ENCODE measurements at places on chromosomes 16 and 17.

- DNase-seq: no peak
Observed at GRCh38 chr16:55876854-55877253, 1.7 kb upstream of the CES5A start.

GRCh38 chr17:46199379-46199778 is 6.2 kb upstream of the KANSL1 start:
- DNase-seq: no peak

GRCh38 chr16:48811478-48811877 is 201.5 kb upstream of the N4BP1 start:
- DNase-seq: no peak

- DNase-seq: peak; percentile 79
Observed at GRCh38 chr16:81238296-81239011, at the start of gene BCO1. TSS of gene BCO1 (plus strand) at chr16:81238689. CDS start at chr16:81238909, 220 bp downstream.

- no peak for DNase-seq
Observed at GRCh38 chr16:67967958-67968399, 458 bp downstream of the SLC12A4 start.

- DNase-seq: no peak
Observed at GRCh38 chr16:72646615-72647014, 401.3 kb downstream of the ZFHX3 start.

GRCh38 chr17:79866791-79867518 is 27.7 kb upstream of the CBX4 start:
- DNase-seq: peak; percentile 16

- no peak for DNase-seq
Observed at GRCh38 chr17:59372138-59372751, 40.8 kb downstream of the YPEL2 start.

- DNase-seq: no peak
Observed at GRCh38 chr17:57607553-57608120, 137.5 kb downstream of the CCDC182 start.

- no peak for DNase-seq
Observed at GRCh38 chr17:29483503-29483902, 83.3 kb downstream of the ABHD15 start.

DNA sequence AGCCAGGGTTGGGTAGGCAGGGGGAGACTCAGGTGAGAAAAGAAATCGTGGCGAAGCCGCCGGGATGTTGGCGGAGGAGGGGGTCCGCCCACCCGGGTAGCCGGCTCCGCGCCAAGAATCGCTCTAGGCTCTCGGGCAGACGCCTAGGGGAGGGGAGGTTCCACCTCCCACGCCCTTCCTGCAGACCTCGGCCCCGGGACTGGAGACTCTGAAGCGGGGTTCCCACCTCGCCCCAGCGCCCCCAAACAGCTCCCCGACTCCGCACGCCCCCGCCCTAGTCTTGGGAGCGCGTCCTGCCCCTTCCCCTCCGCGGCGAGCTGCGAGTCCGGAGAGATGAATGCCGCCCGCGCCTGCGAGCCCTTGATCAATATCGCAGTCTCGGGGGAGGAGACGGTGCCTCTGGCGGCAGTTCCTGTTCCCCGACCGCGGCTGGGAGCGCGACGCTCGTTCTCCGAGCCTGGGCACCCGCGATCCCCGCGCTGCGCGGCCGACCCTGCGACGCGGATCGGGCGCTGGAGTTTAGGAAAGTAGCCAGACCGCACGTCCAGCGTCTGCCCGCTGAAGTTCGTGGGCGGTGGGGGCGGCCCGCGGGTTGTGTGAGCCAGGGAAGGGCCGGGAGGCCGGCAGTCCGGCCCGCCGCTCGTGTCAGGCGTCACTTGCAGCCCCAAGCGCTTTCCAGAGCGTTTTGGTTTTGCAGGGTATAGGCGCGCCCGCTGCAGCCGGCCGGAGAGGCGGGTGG is 790 bp downstream of the CRHR1 start:
- no peak for DNase-seq

GRCh38 chr16:87897521-87898505 is 28.5 kb upstream of the SLC7A5 start:
- no peak for DNase-seq

DNA sequence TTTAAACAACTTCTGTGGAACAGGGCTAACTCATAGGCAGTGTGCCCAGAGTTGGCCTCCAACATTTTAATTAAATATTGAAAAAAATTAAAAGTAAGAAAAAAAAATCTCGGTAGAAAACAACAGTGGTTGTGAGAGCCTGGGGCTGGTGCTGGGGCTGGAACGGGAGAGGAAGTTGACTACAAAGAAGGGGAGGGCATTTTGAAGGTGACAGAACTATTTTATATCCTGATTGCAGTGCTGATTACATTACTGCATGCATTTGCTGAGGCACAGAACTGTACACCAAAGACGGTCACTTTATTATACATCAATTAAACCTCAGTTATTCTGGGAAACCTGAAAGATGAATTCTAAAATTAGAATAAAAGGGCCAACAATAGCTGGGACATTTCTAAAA is 142.5 kb downstream of the PARN start:
- no peak for DNase-seq

GRCh38 chr17:1223662-1224061 is 43.9 kb upstream of the ABR start:
- DNase-seq: no peak

- no peak for DNase-seq
Observed at GRCh38 chr17:9057310-9057709, 36.0 kb downstream of the NTN1 start.

DNA sequence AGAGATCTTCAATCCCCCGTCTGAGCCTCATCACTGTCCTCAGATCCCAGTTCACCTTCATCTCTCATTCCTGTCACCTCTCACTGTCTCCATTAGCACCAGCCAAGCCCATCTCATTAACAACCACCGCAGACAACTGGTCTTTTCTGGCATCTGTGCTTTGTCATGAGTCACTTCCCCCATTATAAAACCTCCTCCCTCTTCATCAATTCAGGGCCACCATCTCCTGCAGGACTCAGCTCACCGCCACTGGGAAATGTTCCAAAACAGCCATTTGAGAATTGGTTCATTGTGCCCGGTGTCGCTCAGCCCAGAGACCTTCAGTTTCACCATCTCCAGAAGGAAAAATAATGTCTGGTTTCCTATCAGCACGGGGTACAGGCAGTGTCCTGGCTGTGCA is 56.9 kb upstream of the TEKT3 start:
- no peak for DNase-seq

- DNase-seq: peak; percentile 43
Observed at GRCh38 chr16:86874141-86874540, 295.8 kb downstream of the FOXL1 start.

GRCh38 chr17:17415006-17415405 is 61.8 kb upstream of the MED9 start:
- DNase-seq: no peak

GRCh38 chr17:83177611-83178532 is 98.5 kb downstream of the METRNL start:
- no peak for DNase-seq

DNA sequence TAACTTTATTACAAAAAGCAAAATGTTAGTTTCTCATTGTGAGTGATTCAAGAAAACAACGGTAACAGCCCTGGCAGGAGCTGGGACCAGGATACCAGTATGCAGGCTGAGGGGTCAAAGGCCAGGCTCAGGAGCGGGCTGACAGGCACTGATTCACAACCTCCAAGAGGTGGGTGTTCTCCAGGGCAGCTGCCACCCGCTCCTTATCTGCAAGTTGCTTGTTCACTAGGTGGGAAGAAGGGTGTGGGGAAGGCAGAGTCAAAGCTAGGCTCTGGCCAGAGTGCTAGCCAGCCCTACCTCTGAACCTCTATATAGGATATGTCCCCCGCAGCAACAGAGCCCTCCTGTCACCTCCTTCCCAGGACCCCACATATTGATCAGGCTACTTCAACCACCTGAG is 2.1 kb downstream of the CIAO2B start:
- no peak for DNase-seq

GRCh38 chr16:21021316-21021715 is 120.7 kb downstream of the LYRM1 start:
- DNase-seq: no peak

DNA sequence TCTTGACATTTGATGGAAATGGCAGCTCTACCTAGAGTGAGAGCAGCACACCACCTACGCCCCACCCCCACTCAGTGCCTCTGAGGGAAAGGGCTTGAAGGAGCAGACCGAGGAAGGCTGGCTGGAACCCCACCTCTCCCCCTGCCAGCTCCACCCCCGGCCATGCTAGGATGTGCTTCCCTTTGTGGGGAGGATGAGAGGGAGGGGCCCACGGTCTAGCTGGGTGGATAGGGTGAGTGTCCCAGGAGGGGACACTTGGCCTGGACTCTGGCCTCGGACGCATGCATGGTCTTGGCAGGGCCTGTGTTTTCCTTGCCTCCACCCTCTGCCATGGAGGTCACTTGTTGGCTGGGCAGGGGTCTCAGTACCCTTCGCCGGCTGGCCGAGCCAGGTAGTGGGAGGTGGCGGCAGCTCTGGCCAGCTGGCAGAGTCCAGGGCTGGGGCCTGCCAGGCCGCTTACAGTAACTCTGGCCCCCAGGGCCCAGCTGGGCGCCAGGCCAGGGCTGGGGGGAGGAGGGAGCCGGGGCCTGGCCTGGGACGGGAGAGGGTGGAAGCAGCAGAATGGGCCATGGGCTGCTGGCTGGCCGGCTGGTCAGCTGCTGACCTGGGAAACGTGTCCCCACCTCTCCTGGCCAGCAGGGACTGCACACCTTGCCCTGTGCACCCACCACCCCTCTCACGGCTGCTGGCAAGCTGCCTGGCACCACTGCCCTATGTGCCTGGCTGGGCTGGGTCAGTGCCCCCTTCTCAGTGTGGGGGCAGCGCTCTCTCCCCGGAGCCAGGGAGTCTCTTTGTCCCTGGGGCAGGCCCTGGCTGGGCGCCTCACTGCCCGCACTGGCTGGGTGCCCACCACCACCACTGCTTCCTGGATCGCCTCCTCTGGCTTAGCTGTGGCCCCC is 23.0 kb downstream of the RARA start:
- peak; percentile 77 for DNase-seq

DNA sequence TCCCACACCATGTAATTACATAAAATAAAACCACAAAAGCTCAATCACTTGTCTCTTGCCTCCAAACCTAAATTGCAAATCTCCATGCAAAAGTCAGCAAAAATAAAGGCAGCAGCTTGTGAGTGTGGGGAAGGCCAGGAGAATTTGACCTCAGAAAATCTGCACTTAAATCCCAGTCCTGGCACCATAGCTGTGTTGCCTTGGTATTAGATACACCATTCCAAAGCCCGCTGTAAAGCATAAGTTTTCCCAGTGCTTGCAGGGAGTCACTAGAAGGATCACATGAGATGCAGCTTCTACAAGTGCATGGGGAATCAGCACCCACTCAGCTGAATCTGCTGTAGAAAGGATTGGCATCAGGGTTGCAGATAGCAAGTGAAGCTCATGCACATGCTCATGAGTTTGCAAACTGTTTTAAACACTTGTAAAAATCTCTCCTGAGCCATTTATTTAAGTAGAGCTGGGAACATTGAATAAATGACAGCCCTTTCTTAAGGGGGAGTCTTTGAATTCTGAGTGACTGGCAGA is 495.0 kb upstream of the HSBP1 start:
- DNase-seq: no peak

- no peak for DNase-seq
Observed at GRCh38 chr16:55081622-55082590, 151.2 kb downstream of the IRX5 start.

DNA sequence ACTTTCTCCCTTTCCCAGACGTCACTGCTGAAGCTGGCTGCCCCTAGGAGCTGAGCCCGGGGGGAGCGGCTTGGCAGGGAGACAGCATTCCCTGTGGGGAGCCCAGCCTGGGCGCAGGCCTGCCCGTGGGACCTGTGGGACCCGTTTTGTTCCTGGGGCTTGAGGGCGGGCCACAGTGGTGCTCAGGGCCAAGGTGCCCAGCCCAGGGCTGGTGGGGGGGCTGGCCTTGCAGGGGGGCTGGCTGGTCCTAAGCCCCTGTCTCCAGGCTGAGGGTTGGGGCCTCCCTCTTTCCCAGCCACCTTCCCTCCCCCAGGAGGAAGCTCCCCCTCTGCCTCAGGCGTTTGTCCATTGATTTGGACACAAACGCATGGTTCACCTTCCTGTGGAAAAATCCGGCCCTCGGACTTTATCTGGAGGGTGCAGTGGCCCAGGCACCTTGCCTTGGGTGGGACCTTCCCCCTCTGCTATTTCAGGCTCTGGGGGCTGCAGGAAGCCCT is 4.4 kb downstream of the NHERF2 start:
- no peak for DNase-seq

DNA sequence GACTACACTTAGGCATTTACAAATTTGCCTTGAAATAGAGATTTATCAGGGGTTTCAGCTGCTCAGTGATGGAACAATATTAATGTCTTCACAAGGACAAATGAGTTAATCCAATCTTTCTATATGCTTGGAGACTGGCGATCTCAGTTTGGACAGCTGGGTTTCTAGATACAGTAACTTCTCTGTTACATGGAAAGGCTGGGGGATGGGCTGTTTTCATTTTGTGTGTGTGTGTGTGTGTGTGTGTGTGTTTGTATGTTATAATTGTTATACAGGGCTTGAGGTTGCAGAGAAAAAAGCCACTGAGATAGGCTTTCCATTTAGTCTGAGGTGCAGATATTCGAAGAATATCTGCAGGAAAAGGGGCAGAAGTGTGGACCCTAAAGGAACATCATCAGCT is 359.3 kb upstream of the SALL1 start:
- DNase-seq: no peak

DNA sequence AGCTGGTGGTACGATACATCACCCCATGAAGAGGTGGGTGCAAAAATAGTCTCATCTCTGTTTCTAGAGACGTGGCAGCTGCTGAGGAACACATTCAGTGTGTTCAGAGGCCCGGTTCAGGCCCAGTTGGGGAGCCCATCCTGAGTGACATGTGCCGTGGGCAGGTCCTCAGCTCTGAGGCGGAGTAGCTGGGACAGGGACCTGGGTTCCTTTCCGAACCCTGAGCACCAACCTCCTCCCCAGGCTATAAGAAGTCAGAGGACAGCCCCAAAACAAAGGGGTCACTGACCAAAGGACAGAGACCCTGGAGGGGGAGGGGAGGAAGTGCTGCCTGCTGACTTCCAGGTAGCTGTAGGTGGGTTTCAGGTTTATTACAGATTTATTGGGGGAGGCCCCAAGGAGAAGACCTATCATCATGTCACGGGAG is 5.1 kb downstream of the LDHD start:
- no peak for DNase-seq

GRCh38 chr17:39834017-39834416 is 30.1 kb downstream of the IKZF3 start:
- DNase-seq: no peak

- DNase-seq: peak; percentile 79
Observed at GRCh38 chr17:35752471-35752870, 568 bp downstream of the GAS2L2 start.

DNA sequence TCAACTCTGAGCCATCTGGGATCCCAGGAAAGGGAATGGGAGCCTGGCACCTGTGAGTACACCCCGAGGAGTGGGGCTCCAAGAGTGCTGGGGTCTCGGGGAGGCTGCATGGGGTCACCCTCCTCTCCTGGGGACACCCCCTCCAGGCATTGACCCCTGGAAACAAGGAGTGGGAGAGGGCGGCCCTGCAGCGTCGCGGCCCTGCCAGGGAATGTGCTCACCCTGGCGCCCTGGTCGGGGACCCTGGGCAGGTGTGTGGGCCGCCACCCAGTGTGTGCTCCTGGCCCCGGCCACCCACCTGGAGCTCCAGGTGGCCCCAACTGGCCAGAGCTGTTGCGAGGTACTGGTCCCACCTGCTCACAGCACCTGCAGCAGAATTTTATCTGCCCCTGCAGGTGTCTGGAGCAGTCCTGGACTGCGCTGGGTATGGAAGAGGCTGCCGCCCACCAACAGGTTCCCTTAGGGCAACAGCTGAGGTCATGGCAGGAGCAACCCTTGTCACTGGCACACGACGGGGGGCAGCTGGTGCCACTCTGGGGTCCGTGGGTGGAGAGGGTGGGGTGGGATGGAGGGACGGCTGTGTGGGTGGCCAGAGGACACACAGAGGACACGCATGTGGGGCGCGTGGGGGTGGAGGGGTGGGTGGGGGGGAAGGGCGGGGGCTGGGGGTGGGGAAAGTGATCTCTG is 5.4 kb upstream of the PABPN1L start:
- no peak for DNase-seq
